A172 (cell line): ENCODE measurements at places on chromosomes 2 and 18.

DNA sequence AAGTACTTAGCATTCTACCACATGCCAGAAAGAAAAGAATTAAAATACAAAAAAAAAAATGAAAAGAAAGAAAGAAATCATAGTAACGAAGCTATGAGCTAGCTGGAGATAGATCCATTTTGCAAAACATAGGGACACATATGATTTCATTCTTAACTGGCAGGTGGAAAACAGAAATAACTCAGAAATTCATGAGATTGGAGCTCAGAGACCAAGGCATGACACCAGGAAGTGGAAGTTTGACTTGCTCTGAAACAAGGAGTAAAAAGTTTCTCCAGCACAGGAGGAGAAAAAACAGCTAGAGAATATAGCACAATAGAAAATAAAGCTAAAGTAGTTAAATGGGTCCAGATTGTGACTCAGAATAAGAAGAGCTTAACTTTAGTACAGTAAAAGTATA is 278.1 kb downstream of the ZEB2 start:
- no peak for DNase-seq

GRCh38 chr18:60082790-60083189 is 183.0 kb downstream of the PMAIP1 start:
- DNase-seq: no peak

DNA sequence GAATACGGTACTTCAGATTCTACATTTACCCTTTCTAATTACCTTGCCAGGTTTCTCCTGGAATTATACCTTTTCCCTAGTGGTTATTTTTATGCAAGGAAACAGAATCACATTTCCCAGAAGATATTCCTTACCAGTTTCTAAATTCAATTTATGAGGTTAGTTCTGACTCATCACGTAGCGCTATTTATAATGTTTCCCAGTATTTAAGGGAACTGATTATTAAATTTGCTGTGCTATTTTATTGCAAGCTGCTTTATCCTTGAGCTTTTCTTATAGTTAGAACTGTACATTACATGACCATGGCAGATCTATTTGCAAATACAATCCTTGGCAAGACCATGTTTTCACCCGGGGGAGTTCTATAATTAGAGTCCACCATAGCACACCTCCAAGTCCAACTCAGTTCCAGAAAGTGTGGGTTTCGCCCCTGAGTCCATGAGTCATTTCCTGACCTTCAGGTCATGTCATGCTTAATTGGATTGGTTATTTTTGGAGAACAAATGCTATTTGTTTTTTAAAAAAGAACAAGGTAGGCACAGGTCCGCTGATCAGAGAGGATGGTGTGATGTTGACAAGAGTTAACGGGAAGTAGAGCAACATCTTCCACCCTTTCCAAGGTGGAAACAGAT is 126.6 kb downstream of the ZNF532 start:
- DNase-seq: peak; percentile 52

GRCh38 chr18:3460823-3461398 is 10.9 kb downstream of the TGIF1 start:
- DNase-seq: no peak
